Amygdala (tissue), 56 donors: ENCODE measurements at places on chromosomes 2 and 18.

DNA sequence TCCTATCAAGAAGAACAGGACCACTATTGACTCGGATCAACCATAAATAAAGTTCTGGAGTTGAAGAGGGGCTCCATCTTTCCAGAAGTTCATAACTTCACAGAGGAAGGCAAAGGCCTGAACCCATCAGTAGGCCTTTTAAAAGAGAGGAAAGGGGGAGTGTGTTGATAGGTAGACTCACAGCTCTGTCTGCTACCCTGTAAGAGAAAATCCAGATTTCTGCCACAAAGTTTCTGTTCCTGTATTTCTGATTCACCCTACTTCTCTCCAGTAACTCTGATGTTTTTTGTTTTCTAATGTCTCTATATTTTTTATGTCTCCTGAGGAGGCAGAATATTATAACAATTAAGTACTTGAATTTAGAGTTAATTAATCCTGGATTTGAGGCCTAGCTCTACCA, 564.0 kb downstream of the TNS1 start:
- no peak for DNase-seq

GRCh38 chr18:76351961-76352581, 143.0 kb downstream of the ZNF516 start:
- no peak for DNase-seq

GRCh38 chr2:47867205-47867604, 39.1 kb downstream of the FBXO11 start:
- no peak for DNase-seq

- no peak for DNase-seq
Measured at GRCh38 chr2:207165121-207166038, at the start of gene KLF7. Gene KLF7 (minus strand): TSS chr2:207165948. CDS start chr2:207165568, 380 bp downstream.

DNA sequence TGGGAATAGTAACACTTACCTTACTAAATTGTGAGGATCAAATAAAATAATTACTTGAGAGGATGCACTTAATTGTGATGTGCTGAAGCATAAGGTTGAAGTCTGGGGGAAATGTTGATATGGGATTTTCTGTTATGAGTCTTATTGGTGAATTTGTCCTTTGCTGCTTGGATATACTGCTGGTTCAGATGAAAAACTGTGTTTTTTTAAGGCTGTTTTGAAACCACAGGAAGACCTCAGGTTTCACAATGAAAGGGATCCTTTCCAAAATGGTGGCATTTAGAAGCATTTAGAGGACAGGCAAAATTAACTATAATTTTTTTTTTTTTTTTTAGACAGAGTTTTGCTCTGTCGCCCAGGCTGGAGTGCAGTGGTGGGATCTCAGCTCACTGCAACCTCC, 34.9 kb downstream of the SPATS2L start:
- no peak for DNase-seq

GRCh38 chr18:77822632-77823031, 573.0 kb downstream of the GALR1 start:
- no peak for DNase-seq

DNA sequence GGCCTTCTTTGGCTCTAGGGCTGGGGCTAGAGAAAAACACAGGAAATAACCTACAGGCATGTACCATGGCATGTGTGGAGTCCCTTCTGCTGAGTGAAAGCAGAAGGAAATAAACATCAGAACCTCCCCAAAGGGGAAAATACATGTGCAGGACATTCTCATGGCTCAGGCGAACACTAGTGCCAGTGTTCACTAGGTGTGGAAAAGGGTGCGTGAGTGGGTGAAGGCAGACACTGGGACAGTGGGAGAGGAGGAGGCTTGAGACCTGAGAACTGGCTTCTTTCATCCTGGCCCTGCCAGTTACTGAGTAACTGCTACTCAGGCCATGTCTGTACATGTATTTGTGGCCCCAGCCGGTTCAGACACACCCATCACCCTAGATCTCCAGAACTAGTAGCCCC, 268.2 kb downstream of the PRKCE start:
- no peak for DNase-seq

DNA sequence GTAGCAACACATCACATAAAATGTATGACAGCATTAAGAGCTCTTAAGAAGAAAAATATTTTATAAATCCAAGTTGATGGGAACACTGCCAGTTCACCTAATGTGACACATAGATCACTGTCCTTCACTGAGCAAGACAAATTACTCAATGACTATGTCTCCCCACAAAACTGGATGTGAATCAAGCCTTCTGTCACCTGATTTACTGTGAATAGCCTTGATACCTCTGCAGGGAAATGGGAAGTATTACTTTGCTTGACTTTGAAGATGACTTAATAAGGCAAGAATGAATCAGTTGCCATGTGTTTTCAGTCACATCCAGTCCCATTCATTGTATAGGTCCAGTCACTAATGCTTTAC, 94.6 kb downstream of the NYAP2 start:
- no peak for DNase-seq
